ENCODE measurements at places on chromosomes 1 and 21. TPM values are rescaled to one million over a fixed set of nuclear protein-coding genes. Genes with fewer than 3 reads are reported as not detected.

LCE1C gene
- not detected for total RNA-seq

RXFP4 gene
- total RNA-seq: 4.6 TPM

TEDDM1 gene
- not detected for total RNA-seq

SYCP1 gene
- total RNA-seq: not detected

UBASH3A gene
- total RNA-seq: 0.93 TPM

PDZK1 gene
- 0.98 TPM for total RNA-seq

GBP6 gene
- total RNA-seq: not detected

KLF17 gene
- not detected for total RNA-seq

SELL gene
- total RNA-seq: 1.5 TPM

ELF3 gene
- 1,162 TPM for total RNA-seq

GADD45A gene
- total RNA-seq: 29.0 TPM

RGL1 gene
- 9.5 TPM for total RNA-seq

OR2T34 gene
- total RNA-seq: not detected

LCE1A gene
- total RNA-seq: not detected

ATP6V1G3 gene
- not detected for total RNA-seq

ZBTB18 gene
- 23.8 TPM for total RNA-seq

MMEL1 gene
- 13.9 TPM for total RNA-seq

HES4 gene
- total RNA-seq: 47.3 TPM

ZNF683 gene
- not detected for total RNA-seq

PCP4 gene
- total RNA-seq: 0.99 TPM

Measured in colonic mucosa (tissue), 4 donors.